ENCODE measurements at places on chromosomes 5 and 9.

DNA sequence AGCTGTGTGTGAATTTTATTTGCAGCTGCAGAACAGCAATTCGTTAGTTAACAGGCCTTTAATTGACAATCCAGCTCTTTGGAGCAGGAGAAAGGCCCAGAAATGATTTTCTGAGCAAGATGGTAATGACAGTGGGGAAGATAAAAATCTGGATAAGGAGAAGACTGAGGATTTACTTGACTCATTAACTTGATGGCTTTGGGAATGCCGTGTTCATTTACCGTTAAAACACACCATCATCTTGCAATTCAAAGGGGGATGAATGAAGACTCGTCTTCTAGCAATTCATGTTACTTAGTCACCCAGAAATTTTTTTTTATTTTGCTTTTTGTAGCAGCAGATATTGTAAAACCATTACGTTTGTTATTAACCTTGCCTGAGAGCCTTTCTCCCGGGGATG lies 52.0 kb downstream of the PTTG1 start:
- no peak for DNase-seq

- DNase-seq: no peak
Measured at GRCh38 chr9:107358986-107359385, 75.9 kb downstream of the RAD23B start.

DNA sequence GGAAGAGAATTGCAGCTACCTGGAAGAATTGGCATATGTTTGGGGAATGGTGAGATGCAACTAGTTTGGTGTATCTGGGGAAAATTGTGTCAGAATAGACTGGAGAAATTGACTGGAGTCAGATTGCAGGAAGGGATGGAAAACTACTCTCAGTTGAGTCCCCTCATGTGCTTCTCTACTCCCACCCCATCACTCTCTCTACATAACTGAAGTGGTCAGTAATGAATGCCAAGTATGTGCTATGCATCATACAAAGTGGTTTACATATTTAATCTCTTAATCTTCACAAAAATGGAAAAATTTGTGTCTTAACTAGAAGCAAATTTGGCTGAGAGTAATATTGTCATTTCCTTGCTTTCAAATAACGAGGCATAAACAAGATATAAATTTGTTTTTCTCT lies 146.4 kb upstream of the TNC start:
- no peak for DNase-seq

DNA sequence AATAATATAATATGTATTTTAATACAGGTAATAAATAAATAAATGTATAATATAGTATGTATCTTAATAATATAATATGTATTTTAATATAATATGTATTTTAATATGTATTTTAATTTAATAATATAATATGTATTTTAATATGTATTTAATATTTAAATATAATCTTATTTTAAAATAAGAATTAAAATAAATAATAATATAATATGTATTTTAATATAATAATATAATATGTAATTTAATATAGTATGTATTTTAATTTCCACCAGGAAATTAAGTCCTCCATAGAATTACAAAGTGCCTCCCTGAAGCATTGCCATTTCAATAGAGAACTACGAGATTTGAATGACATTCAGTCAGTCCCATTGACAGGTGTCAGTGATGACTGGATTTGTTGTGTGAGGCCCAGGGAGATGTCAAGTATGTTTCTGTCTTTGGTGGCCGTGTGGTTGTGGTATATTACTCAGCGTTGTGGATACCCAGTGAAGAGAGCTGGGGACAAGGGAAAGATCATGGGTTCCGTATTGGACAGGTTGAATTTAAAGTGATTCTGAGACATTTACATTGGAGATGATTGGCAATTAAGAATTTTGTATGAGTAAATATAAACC lies 14.2 kb upstream of the C5orf46 start:
- DNase-seq: no peak

Measured in AG09319 (cell line).